Activated T-helper 9 cell treated with anti-CD3 and anti-CD28 coated beads, Interleukin-2, amount 50 U/mL, for 16 hours (primary cell): ENCODE measurements at places on chromosomes 5 and 9.
A peak's percentile ranks its signal among the peaks of the same experiment; 100 is the strongest.

DNA sequence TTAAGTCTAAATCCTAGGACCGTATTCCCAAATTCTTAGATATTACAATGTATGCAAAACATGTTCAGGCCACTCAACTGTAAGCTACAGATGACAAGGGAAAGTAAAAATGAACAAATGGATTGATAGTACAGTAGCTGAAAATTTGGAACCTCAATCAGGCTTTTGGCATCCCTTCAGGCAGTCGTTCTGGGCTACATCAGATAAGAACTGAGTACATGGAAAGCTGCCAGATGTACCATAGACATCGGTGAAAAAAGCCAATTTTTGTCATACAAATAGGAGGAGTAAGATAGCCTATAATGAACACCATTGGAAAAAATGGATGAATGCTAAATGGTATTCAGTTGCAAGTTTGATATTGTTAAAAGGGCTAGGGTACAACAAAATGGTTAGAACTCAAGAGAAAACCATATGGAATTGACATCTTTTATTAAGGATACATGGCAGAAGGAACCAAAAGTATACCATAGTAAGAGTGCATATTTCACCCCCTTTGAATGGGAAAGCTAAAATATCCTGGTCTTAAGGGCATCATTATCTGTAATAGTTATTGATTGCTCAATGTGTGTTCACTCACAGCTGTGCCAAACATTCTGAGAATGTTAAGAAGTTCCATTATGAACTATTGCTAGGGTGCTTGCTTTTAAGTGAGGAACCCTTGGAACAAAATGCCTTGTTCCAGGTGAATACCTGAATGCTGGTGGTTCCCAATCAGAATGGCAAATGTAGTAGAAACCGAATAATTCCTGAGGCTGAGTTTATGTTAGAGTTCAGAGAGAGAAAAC lies 86.4 kb downstream of the NR3C1 start:
- no peak for DNase-seq

DNA sequence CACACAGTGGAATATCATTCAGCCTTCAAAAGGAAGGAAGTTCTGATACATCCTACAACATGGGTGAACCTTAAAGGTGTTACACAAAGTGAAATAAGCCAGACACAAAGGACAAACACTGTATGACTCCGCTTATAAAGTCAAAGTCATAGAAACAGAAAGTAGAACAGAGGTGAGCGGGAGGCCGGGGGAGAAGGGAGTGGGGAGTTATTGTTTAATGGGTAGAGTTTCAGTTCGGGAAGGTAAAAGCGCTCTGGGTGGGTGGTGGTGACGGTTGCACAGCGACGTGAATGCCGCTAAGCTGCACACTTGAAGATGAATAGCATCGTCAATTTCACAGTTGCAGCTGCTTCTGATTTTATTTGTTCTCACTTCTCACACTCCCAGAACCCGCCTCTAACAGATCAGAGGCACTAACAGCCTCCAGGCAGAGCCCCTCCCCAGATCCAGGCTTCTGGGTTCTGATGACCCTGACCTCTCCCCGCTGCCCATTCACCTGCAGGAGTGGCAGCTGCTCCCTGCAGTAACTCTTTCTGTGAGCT lies 34.1 kb downstream of the BNIP1 start:
- peak; percentile 12 for DNase-seq

DNA sequence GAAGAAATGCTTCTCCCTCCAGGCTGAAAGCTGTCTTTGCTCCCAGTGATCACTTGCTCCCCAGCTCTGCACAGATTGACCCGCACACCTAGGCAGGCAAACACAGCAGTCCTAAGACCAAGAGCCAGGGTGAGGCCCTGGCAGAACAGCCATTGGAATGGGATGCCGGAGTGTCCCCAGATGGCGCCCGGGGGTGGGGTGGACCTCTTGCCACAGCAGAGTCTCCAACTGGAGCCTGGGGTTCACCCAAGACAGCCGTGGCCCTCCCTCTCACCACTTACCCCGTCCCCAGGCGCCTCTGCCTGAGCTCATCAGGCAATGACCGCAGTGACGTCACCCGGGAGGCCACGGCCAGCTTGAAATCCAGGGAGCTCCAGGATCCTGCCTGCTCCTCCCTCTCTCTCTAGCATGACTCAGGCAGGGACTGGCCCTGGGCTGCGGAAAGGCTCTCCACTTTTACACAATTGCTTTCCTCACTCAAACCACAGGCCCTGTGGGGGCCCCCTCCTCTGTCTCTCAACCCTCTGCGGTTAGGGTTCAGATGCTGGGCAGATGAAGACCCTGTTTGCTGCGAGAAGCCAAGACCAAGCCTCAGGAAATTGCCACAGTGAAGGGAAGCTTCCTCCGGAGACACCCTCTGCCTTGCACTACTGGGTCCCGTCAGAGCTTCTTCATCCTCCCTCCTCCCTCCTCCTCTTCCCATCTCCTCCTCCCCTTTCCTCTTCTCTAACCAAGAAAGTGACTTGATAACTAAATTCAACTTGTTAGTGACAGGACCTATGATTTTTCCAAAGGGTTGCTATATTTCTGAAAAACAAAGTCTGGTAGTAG lies 24.3 kb upstream of the PTGES start:
- DNase-seq, result no peak

GRCh38 chr5:173612948-173613347 lies 3.5 kb downstream of the BOD1 start:
- DNase-seq, result no peak

DNA sequence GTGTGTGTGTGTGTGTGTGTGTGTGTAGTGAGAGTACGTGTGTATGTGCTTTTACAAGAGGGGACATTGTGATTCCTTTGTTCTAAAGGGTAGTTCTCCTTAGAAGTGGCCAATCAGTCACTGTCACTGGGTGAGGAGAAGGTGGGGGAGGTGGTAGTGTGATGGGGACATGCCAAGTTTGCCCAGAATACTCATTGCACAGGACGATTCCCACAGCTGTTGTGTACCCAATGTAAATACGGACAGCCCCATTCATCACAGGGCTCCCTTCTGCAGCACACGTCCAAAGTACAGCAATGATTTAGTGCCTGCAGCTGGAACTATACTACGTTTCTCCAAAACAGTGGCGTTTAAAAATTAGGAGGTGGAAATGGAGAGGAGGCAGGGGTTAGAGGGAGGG lies 287.8 kb downstream of the TLR4 start:
- no peak for DNase-seq

GRCh38 chr9:97860451-97861147 lies 7.6 kb downstream of the FOXE1 start:
- DNase-seq, result no peak

DNA sequence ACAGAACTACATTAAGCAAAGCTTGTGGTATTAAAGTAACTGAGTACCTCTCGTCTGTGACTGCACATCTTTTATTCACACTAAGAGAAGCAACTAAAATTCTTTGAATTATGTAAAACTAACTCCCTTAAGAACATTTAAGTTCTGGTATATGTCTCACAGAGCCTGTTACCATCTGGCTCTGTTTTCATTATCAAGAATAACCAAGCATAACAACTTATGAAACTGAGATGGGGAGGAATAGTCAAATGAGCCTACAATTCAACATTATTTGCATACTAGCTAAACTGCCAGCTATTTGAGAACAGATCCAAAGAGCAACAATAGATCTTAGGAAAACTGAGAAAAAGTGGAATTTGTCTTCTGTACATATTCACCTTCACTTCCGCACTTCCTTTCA lies 25.3 kb upstream of the ISOC1 start:
- no peak for DNase-seq

DNA sequence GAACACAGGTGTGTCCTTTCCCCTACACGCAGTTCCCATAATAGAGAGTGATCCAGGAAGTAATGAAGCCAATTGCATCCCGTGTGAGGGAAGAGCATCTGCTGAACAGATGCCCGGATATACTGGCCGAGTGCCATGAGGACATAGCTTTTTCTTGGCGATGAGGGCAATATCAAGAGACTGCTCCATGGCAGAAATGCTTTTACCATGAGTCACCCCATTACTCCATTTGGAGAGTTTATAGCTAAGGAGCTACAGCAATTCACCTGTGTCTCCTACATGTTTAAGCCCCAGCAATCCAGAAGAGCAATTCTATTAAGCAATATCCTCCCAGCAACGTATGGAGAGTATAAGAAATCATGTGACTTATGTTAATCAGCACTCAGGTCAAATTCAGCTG lies 222.0 kb upstream of the KLF4 start:
- no peak for DNase-seq

GRCh38 chr9:83218411-83219090 lies 155.6 kb upstream of the RASEF start:
- DNase-seq, result no peak

DNA sequence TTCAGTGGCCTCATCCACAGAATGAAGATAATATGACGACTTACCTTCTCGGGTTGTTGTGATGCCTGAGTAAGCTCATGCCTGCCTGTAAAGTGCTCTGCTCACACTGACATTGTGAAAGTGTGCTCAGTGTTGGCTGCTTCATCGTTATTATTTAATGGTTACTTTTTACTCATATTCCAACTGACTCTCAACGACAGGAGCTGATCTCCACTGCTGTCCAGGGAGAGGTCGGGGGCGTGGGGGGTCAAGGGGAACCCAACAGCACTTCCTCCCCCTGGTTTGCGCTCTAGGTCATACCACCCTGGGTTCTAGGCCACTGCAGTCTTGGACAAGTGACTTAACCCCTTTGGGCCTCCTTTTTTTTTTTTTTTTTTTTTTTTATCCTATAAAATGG lies 52.9 kb upstream of the ANGPTL2 start:
- DNase-seq, result no peak

DNA sequence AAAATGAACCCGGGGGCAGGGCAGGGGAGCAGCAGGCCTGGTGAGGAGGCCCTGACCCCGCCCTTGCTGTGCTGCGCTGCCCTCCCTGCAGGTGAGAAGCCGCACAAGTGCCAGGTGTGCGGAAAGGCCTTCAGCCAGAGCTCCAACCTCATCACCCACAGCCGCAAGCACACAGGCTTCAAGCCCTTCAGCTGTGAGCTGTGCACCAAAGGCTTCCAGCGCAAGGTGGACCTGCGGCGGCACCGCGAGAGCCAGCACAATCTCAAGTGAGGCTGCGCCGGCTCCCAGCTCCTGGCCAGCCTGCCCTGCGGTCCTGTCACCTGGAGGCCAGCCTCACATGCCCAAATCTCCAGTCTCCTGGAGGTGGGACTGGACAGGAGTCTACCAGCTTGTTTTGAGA lies 12.3 kb downstream of the GFI1B start:
- DNase-seq, result no peak

- no peak for DNase-seq
Measured at GRCh38 chr5:57529864-57530263, 47.3 kb upstream of the ACTBL2 start.

DNA sequence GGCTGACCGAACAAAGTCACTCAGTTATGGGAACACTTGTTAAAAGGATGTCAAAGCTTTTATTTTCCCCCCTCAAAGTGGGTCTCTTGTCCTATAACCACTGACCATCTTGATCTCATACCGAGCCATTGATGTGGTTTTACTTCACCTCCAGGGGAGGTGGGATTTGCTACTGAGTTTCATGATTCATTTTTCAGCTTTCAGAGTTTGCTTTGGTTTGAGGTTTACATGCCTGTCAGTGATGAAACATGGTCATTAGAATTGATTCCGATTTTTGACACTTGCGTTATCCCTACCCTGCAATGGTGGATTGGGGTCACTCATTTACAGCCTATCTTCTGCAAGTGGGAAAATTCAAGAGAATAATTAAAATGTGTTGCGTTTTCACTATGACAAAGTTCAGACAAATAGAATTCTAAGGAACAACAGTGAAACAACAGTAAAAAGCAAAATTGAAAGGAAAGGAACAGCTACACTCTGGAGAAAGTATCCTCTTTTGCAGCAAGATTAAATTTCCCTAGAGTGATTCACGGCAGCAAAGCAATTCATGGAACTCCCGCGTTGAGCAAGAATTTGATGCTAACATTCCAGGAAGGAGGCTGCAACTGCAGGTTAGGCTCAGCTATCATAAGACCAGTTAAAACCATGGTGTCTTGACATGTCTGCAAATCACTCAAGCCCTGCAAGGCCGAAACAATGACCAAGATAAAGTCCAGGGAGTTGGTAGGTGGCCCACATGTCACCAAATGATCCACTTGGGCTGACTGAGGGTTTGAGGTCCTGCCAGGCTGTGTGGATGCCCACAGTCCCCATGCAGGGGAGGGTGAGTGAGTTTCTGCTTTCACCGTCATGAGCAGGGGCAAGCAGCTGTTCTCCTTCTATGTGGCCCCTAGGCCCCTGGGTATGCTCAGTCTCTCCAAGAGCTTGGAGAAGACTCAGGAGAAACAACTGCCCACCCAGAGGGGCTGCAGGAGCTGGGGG lies 9.4 kb downstream of the GADD45G start:
- no peak for DNase-seq

DNA sequence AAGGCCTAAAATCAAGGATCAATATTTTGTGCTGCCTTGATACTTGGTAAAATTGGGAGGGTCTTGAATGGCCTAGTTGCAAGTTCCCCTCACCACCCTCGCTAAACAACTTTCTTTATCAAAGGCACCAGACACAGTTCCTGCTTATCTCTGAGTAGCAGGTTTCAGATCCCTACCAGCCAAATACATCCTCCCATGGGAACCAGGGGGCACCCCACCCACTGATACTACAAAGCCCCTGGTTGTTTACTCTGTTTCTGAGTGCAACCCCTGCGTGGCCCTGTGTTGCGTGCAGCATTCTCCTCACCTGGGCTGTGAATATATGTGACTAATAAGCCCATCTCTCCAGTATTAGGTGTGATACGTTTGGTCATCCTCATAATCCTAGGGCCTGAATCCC lies 314.9 kb downstream of the DRD1 start:
- DNase-seq, result no peak

DNA sequence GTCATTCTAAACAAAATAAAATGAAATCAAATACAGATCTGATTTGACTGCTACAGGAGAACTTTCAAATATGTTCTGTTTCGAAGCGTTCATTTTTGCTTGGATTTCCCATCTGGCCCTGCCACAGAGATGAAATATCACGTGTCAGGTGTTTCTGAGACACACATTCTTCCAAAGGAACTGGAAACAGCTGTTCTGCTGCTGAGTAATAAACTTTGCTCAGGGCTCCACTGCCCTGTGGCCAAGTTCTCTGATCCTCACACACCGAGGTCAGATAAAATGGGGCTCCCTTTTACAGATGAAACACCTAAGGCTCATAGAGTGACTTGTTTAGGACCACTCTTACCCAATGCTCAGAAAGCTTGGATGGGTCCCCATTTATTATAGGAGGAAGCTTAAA lies 42.5 kb downstream of the FRMPD1 start:
- no peak for DNase-seq

GRCh38 chr9:34451545-34451944 lies 6.8 kb downstream of the FAM219A start:
- no peak for DNase-seq

- DNase-seq, result no peak
Measured at GRCh38 chr9:133506653-133507038, 18.1 kb downstream of the MYMK start.
